Spinal cord (tissue), 10 donors: ENCODE measurements at places on chromosomes 2 and 18.

DNA sequence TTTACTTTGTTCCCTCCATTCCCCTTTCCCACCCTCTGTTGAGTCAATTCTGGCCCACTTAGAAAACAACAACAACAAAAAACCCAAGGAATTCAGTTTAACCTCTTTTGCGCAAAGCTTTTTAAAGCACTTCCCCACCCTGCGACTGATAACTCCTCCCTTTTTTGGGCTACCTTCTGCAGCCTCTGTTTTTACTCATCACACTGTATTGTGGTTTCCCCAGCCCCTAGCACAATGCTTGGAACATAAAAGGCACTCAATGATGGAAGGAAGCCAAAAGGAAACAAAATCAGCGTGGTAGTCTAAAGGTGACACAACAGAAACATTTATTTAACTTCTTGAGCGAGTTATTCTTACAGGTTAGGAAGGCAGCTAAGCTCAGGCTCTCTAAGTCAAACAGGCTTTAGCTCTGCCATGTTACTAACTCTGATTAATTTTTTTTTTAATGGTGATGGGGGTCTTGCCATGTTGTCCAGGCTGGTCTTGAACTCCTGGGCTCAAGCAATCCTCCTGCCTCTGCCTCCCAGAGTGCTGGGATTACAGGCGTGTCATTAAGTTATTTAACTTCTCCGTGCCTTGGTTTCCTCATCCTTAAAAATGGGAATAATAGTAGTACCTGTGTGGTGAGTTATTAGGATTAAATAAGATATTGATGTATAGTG, 1.3 kb downstream of the CEP68 start:
- no peak for DNase-seq

- DNase-seq: no peak
These were observed 139.4 kb downstream of the NBAS start for GRCh38 chr2:15421753-15422152.

DNA sequence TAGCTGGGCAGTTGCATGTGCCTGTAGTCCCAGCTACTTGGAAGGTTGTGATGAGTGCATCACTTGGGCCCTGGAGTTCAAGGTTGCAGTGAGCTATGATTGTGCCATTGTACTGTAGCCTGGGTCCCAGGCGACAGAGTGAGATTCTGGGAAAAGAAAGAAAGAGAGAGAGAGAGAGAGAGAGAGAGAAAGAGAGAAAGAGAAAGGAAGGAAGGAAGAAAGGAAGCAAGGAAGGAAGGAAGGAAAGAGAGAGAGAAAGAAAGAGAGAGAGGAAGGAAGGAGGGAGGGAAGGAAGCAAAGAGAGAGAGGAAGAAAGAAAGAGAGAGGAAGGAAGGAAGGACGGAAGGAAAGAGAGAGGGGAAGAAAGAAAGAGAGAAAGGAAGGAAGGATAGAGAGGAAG, 128.4 kb downstream of the GALNT3 start:
- DNase-seq: no peak

- DNase-seq: no peak
These were observed 6.5 kb upstream of the KLHL29 start for GRCh38 chr2:23378496-23378895.

DNA sequence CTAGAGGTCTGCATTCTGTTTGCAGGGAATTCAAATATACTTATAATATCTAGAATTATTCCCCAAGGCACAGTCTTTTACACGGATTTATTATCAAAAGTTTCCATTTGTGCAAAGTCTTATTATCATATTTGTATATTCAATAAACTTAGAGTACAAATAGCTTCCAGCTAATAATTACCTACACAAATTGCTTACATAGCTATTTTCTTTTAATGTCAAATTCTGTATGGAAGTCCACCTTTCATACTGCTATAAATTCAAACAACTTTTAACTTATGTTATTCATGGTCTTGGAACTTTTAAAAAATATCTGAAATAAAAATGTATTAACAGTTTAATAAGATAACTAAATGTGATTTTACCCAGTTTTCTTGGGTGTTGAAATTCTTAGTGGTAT, 13.1 kb downstream of the CHST9 start:
- DNase-seq: no peak

GRCh38 chr2:125730921-125731320, 925.0 kb upstream of the GYPC start:
- DNase-seq: no peak
